Fibroblast of the aortic adventitia (primary cell): ENCODE measurements at places on chromosomes 3 and 15.

DNA sequence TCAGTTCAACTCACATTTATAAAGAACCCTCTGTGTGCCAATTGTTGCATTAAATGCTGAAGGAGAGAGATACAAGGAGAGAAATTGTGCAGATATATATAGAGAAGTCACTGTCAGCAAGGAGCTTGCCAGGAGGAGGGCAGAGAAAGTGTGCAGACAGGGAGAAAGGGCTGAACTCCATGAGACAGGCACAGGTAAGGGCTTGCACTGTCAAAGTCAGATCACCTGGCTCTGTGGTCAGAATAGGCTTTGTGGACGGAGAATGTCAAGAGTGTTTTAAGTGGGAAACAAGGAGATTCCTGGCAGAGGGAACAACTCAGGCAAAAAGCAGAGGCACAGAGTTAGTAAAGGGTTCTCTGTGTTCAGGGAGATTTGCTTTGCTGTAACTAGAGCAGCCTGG lies 303.0 kb upstream of the TPRG1 start:
- DNase-seq, result no peak

DNA sequence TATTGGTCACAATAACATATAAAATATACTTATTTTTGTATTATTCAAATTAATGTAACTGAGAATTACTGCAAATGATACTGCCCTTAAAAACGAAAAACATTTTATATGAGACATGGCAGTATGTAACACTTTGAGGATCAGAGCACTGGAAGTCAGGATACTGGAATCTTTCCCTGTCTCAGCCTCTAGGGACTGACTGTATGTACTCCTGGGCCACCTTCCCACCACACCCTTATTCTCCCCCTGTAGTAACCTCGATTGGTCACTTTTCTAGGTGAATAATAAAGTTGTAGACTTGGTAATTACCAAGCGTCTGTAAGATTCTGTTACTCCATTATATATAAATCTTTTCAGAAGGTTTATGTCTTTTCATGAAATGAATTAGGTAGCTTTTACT lies 43.0 kb downstream of the LRRC49 start:
- DNase-seq, result no peak

DNA sequence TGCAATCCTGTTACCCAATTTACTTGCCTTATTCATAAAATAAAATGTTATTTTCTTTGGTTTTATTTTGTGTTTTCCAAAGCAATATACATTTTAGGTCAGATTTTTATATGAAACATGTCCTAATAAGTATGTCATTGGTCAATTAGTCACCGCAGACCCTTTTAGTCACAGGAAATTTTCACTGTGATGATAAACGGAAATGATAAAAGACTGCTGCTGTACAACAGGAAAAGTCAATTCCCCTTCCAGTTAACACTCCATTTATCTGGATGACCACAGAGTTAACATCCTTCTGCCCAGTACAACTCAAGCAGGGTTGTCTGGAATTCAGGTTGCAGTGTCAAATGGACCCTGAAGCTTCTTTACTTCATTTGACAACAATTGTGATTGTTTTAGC lies 175.2 kb downstream of the LSAMP start:
- no peak for DNase-seq

GRCh38 chr3:192608726-192609600 lies 118.4 kb downstream of the FGF12 start:
- DNase-seq, result no peak

DNA sequence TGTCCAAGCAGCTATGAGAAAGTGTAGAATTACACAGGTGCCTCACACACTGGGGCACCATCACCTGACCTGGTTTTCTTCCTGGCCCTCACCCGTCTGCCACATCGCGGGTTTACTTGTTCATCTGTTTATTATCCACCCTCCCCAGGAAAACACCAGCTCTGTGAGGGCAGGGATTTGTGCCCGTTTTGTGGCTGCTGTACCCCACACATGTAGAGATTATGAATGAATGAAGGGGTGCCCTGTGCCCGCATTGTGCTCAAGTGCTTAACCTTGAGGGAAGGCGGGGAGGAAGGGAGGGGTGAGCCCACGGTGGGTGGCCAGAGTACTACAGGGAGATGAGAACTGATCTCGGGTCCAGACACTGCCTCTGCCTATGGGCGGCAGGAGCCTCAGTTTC lies 108.4 kb downstream of the WNT7A start:
- DNase-seq, result no peak

GRCh38 chr3:52444860-52445793 lies at the start of gene SEMA3G:
SEMA3G (minus strand) TSS chr3:52445103; CDS start chr3:52445027, 76 bp downstream.
- peak; percentile 34 for DNase-seq

- peak; percentile 10 for DNase-seq
These were observed 526 bp downstream of the GPD1L start for GRCh38 chr3:32106929-32107362.

DNA sequence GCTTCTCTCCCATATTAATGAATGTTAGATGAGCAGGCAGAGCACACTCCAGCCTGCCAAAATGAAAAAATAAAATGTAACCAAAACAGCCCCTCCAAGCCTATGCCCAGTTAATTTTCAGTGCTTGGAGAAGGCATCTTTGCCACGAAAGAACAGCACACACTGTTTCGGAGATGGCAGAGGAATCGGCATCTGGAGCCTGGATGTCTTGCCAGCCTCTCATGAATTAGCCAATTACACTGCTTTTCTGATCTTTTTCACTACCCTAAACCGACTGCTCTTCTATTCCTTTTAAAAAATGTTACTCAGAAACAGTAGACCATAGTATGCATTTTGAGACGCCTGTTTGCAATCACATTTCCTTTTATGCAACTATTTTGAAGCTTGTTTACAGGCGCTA lies 249.6 kb downstream of the TLE3 start:
- DNase-seq, result no peak

- DNase-seq, result peak; percentile 77
These were observed 15.5 kb upstream of the ATP8B4 start for GRCh38 chr15:50134524-50135024.

GRCh38 chr3:167397826-167398225 lies 17.7 kb upstream of the ZBBX start:
- DNase-seq, result no peak

DNA sequence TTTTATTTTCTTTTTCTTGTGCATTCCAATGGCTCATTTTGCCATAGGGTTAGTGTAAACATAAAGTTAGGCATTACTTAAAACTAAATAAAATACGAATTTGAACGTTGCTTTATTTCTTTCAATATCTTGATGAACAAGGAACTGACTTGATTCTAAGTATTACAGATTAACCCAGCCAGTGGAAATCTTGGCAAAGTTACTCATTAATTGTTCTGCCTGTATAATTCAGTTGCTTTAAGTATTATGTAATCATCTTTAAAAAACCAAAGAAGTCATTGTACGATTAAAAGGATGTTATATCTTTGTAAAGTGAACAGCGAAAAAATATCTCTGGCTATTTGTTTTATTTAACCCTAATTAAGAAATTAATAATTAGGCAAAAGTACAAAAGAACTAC lies 737.9 kb upstream of the BCHE start:
- no peak for DNase-seq
